ENCODE measurements at places on chromosomes 1 and 21. TPM values are rescaled to one million over a fixed set of nuclear protein-coding genes. Genes with fewer than 3 reads are reported as not detected.

- no peak for DNase-seq
Observed at GRCh38 chr1:65493802-65494201, 73.3 kb downstream of the LEPR start.

- no peak for DNase-seq
Observed at GRCh38 chr1:168085401-168085872, 51.3 kb downstream of the GPR161 start.

DNA sequence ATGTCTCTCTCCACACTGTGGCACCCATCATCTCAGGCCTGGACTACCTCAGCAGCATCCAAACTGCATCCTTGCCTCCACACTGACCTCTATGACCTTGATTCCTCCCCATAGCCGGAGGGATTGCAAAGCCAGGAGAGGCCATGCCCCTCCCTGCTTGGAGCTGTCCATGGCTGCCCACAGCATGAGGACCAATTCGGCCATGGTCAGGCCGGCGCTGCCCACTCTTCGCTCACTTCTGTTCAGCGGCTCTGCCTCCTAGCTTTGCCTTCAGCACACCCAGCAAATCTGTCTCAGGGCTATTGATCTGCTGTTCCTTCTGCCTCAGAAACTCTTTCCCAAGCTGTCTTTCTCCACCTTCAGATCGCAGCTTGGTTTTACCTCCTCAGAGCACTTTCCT, 94.5 kb downstream of the TNR start:
- no peak for DNase-seq

GRCh38 chr1:55095095-55095494, 55.7 kb downstream of the PCSK9 start:
- no peak for DNase-seq

C2CD4D gene
- total RNA-seq, result not detected

NCF2 gene
- total RNA-seq, result 7.0 TPM

LGR6 gene
- not detected for total RNA-seq

DENND2C gene
- total RNA-seq, result 0.60 TPM

All from Karpas-422 (cell line).